ENCODE measurements at places on chromosomes 2 and 18.

GRCh38 chr18:75923169-75923568, 495.7 kb upstream of the SMIM21 start:
- no peak for DNase-seq

- DNase-seq = no peak
These were observed 223.7 kb downstream of the ANKRD30B start for GRCh38 chr18:14971461-14972185.

DNA sequence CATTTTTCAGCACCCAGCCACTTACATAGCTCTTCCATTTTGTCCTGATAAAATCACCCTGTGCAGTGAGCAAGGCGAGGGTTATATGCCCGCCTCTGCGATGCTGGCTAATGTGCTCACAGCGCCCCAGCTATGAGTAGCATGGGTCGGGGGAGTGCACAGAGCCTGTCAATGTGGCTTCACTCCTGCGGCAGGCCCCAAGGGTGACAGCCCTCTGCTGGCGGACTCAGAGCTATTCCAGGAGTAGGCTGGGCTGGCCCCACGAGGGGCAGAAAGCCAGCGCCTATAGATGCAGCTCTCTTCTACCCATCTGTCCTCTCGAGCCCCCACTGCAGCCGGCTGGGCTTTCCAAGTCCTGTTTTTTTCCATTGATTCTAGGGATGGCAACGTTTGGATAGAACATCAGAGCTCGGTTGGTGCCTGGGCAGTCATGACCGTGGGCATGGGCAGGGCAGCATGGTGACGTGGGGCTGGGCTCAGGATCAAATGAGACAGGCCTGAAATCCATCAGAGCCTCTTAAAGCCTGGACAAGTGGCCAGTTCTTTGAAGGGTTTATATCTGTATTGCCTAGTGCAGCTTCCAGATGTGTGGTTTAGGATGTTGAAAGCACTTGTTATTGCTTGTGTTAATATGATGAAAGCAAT, 134.7 kb downstream of the MCFD2 start:
- peak; percentile 40 for DNase-seq

DNA sequence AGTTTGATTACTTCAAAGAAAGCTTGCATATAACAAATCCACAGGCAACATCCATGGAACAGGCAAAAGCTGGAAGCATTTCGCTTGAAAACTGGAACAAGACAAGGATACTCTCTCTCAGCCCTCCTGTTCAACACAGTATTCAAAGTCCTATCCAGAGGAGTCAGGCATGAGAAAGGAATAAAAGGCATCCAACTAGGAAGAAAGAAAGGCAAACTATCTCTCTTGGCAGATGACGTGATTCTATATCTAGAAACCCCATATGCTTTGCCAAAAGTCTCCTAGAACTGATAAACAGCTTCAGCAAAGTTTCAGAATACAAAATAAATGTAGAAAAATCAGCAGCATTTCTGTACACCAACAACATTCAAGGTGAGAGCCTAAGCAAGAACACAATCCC, 34.1 kb upstream of the MC4R start:
- DNase-seq = no peak

- no peak for DNase-seq
These were observed 3.1 kb downstream of the SLC5A7 start for GRCh38 chr2:107989445-107989844.

GRCh38 chr18:79681484-79682387, 2.1 kb downstream of the CTDP1 start:
- DNase-seq = no peak

GRCh38 chr18:2906704-2907549, 60.1 kb downstream of the EMILIN2 start:
- DNase-seq = peak; percentile 27

GRCh38 chr18:23468753-23469459, 15.8 kb downstream of the RIOK3 start:
- no peak for DNase-seq

DNA sequence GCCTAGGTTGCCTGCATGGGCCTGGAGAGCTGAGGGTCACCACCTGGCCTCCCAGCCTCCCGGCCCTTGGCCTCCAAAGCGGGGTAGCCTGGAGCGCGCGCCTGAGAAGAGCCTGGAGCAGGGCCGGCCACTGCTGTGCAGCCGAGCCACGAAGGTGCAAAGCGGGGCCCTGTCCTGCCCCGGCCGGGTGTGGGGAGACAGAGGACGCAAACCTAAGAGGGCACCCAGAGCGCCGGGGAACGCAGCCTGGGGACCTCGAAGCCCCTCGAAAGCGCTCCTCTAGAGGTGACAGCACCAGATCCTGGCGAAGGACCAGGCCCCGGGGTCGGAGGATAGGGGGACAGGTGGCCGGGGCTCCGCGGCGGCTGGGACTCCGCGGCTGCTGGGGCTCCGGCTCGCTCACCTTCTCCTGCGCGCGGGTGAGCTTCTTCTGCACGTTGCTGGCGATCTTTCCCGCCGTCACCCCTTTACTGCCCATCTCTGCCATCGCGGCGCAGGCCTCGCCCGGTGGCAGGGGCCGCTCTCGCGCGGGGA, 430 bp downstream of the BIN1 start:
- peak; percentile 83 for DNase-seq

DNA sequence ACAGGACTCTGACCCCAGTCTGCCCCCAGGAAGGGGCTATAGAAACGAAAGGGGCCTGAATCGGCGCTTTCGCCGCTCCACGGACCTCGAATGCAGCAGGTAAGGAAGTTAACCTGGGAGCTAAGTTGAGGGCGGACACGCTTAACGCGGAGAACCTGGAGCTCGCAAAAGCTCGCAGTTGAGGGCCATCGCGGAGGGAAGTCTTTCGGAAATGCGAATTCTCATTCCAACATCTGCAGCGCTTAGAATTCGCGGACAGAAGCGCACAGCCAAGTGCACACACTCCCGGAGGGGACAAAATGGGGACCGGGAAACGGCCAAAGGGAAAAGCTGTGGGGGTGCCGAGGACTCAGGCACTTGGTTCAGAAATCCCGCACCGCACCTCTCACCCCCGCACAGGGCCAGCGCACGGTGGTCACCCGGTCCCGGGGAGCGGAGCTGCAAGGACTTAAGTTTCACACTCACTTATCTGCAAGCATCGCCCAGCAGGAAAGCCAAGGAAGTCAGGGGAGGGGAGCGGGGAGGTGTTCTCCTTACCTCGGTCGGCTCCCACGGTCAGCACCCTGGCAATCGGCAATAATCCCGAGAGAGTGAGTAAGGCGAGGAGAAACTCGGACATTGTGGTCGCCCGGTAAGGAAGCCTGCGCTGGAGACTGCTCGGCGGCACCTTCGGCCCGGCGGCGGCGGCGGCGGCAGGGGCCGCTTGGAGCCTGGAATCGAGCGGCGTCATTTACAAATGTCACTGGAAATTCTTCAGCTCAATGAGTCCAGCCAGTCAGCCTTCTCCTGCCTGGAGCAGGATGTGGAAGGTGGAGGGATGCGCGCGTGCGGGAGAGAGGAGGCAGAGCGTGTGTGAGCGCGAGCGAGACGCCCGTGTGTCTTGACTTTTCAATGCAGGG, 456 bp downstream of the LRP1B start:
- peak; percentile 87 for DNase-seq

DNA sequence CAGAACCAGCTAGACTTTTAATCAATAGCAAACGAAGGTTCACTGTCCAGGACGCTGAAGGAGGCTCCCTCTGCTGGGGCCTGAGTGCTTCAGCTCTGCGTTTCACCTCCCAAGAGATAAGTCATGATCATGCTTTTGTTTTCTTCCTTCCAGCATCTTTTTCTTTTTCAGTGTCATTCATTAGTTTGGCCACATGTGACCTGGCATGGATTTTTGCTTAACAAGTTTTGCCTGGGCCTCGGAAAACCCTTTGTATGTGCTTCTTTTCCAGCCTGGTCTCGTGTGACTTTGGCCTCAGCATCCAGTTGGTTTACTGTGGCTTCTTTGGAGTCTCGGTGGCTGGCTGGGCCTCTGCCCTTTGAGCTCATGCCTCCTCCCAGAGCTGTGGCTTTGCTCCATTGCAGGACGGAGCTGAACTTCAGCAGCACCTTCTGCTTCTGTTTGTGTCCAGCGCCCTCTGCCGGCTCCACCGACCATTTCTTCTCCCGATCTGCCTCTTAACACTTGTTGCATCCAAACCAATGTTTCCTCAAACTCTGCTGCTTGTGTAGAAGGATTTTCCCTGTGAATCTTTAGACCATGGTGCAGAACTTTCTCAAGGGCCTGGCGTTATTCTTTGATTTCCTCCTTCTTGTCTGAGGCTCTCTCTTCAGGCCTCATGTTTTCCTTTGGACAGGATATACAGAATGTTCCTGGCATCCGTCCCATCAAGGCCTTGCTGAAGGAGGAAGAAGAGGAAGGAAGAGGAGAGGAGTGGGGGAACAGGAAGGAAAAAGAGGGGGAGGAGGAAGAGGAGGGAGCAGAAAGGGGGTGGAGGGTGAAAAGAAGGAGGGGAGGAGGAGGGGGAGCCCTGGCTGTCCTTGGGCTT, 23.6 kb upstream of the HES6 start:
- peak; percentile 92 for DNase-seq

DNA sequence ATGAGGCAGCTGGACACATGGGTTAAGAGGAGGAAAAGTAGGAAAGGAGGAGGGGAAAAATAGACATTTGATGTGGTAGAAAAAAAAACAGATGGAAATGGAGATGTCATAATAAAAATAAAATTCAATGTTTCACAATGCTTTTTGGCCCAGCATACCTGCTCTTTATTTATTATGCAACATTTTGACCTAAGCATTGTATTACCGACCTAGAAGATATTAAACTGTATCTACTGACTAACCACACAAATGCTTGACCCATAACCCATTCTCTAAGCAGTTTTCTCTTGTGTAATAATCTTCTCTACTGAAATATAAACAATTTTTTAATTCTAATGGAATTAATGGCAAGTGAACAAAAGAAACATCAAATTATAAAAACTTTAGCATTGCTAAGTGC, 362.3 kb downstream of the FBXO15 start:
- no peak for DNase-seq

- DNase-seq = no peak
These were observed 35.5 kb upstream of the COBLL1 start for GRCh38 chr2:164877169-164877568.

GRCh38 chr2:8666581-8666980, 15.3 kb upstream of the ID2 start:
- no peak for DNase-seq

DNA sequence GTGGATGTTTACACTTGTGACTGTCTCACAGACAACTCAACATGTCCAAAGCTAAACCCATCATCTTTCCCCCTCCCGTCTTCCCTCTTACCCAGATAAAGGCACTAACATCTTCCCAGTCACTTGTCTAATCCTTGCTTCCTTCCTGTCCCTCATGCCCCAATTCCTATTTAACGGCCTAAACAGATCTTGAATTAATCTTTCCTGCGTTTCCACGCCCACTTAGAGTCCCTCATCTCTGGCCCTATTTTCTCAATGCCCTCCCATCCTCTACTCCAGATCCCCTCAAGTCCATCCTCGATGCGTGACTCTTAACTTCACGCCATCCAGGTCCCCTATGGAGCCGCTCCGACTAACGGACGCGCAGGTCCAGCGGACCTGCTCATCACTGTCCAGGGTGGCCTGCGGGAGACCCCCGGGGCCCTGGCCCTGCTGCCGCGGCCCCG, 682 bp upstream of the SCLY start:
- DNase-seq = no peak

DNA sequence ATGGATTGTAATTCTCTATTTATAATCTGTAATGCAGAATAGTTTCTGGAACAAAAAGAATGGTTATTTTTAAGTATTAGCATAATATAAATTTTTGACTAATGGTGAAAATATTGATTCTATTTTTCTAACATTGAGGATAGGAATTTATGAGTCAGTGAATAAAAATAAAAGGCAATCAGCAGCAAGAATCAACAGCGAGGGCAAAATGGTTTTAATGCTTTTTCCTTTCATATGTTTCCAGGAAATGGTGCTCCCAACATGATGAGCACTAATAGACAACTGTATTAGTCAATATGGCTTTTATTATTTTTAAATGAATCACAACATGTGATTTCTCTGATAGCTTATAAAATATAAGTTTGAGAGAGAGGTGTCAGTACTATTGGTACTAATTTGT, 90.7 kb upstream of the TFPI start:
- no peak for DNase-seq

- DNase-seq = no peak
These were observed 72.8 kb upstream of the TMEFF2 start for GRCh38 chr2:192267484-192267883.

GRCh38 chr2:39734445-39734844, 44.6 kb downstream of the THUMPD2 start:
- DNase-seq = no peak

DNA sequence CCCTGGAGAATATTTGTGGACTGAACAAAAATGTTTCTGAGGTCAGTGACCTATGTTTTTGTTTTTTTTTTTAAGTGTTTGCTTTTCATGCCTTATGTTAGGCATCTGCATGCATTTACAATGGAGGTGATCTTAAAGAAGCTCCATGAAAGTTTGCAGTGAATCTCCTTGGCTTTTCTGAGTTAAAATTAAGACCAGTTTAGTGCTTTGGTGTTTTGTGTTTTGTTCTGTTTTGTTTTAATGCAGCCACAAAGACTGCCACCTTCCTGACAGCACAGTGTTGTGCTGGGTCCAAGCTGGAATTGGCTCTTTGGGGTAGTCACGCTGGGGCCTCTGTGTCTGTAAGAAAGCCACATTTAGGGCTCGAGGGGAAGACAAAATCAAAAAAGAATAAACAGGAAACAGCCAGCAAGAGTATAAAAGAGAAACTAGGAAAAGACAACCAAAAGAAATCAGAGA, 396.2 kb downstream of the ARHGAP15 start:
- DNase-seq = no peak

- DNase-seq = no peak
These were observed 32.2 kb downstream of the IKZF2 start for GRCh38 chr2:213119061-213119809.

DNA sequence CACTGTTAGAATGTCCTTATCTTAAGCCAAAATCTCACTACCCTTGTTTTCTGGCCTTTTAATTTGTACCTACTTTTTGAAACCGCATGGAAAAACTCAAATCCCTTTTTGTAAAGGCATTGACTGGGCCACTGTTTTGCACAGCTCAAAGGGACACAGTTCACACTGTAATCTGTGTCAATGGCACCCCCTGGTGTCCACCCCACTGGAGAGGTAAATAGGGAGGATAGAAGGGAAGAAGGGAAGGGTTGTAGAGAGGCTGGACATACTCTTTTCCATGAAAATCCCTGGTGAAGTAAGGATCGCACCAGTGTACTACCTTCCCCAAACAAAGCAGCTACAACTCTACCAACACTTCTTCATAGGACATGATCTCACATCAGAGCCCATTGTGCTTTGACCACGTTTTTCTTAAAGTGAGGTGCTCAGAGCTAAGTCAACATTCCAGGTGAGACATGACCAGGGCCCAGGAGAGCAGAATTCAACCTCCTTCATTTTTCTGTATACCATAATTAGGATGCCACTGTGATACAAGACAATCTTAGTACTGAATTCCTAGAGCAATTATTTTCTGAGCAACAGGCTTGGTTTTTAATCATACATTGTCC, 92.4 kb upstream of the RMDN2 start:
- peak; percentile 89 for DNase-seq

GRCh38 chr2:176096986-176097819, 2.4 kb upstream of the HOXD12 start:
- peak; percentile 97 for DNase-seq

DNA sequence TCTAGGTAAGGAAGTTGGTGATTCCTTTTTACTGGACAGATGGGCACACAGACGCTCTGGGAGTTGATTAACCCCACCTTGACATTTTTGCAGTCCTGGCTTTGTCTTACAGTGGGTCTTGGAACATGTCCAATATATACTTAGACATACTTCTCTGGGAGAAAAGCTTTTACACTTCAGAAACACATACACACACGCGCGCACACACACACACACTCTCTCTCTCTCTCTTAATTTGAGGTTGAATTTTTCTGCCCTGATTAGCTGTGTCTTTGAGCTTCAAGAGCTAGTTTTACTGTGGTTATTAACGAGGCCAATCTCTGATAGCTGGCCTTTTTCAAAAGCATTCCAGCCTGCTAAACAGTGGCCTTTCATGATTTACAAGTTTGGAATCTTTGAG, 215.0 kb downstream of the MYCN start:
- no peak for DNase-seq
